ENCODE measurements at places on chromosomes 16 and 17. TPM values are rescaled to one million over a fixed set of nuclear protein-coding genes. Genes with fewer than 3 reads are reported as not detected.

- DNase-seq: no peak
Observed at GRCh38 chr17:21460358-21460757, 84.2 kb downstream of the KCNJ12 start.

DNA sequence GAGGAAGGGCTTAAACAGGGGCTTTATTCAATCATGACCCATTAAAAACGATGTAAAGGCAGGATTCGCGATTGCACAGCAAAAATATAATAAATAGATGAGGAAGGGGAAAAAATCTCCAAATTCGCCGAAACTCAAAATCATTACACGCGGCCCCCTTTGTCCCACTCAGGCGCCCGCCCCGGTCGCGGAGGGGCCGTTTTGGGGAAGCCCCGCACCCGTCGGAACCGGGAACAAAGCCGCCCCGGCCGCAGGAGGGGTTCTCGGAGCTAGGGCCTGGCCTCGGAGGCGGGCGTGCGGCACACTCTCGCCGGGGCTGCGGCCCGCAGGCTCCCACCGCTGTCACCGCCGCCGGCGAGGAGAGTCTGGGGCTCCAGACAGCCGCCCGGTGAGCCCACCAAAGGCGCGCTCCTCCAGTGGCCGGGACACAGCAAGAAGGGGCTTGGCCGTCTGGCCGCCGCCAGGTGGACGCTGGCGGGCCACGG, 521 bp downstream of the C16orf87 start:
- peak; percentile 42 for DNase-seq

GRCh38 chr17:40364906-40365305, 369 bp upstream of the GJD3 start:
- no peak for DNase-seq

The NKD1 gene
- 0.45 TPM for total RNA-seq

DNA sequence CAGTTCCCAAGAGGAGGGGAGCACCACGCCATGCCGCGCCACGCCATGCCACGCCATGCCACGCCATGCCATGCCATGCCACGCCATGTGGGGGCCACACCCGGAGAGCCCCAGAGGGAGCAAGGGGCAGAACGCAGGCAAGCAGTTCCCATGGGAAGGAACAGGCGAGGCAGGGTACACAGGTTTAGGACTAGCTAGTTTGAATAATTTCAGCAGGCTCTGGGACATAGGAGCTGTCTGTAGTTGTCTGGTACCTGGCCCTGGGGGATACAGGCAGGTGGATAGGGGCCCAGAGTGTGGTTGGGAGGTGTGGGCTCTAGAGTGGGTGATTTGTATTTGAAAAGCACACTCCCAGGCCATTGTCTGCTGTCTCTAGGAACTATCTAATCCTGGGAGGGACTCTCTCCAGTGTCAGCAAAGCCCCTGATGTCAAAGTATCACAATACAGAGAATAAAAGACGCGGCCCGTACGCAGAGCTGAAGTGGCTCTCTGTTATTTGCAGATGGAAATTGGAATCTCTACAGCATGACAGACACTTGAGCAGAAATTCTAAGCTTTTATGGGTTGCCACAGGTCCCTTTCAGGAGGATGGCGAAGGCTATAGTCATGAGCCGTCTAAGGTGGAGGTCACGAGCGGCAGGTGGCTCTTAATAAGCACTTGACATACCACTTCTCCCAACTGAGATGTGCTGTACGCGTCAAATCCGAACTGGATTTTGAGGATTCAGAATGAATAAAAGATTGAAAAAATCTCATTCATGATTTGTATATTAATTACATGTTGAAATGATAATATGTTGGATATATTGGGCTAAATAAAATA, 220.8 kb upstream of the TNRC6C start:
- no peak for DNase-seq

DNA sequence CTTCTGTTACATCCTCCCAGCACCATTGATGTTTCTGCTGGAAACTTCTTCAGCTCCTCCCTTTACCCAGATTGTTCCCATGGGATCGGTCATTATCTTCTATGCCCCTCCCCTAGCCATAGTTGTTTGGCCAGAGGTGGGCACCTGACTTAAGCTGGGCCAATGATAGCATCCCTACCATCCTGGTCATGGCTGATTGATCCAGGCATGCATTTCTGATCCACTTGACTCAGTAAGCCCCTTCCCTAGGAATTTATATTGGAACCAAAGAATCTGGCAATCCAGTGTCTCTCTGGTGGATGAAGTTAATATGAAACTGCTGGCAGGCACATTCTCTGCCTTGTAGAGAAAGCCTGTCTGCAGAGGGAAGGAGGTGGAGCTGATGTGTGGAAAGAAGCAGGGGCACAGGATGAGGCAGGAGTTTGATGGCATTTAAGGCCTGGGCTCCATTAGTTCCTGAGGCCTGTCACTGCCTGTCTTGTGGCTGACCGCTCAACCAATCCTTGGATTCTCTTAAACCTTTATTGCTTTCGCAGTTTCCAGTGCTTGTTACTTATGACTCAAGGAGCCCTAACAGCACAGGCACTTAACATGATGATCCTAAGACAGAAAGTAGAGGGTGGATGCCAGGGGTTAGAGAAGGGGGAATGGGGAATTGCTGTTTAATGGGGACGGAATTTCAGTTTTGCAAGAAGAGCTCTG, 152.4 kb downstream of the ABCC12 start:
- no peak for DNase-seq

- DNase-seq: peak; percentile 40
Observed at GRCh38 chr17:49468811-49469385, 26.2 kb upstream of the NGFR start.

Data from psoas muscle (tissue), 8 donors.